ENCODE measurements at places on chromosomes 7 and 10.
A peak's percentile ranks its signal among the peaks of the same experiment; 100 is the strongest.

GRCh38 chr7:69374044-69374425 lies 224.2 kb upstream of the AUTS2 start:
- DNase-seq, result no peak
- H3K4me1 ChIP-seq, result no peaks in the 10 kb centered on the region
- no peak overlapping the region for H3K27ac ChIP-seq
- no peaks in the 10 kb centered on the region for H3K27me3 ChIP-seq

DNA sequence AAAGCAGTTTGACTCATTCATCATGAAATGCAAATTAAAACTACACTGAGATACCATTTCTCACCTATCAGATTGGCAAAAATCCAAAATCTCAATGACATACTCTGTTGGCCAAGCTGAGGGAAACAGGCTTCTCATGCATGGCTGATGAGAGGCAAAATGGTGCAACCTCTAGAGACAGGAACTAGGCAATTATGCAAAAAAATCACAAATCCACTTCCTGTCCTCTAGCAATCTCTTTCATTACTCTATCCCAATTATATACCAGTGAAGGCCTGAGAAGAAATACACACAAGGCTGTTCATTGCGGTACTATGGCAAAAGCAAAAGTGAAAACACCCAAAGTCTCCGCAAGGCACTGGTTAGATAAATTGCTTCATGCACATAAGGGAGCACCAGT lies 25.9 kb upstream of the PTPRN2 start:
- H3K27ac ChIP-seq, result no peak overlapping the region
- no peak overlapping the region for H3K4me3 ChIP-seq
- H3K4me1 ChIP-seq, result no peaks in the 10 kb centered on the region
- H3K36me3 ChIP-seq, result peaks cover 3% of the 10 kb centered on the region
- H3K27me3 ChIP-seq, result no peaks in the 10 kb centered on the region

DNA sequence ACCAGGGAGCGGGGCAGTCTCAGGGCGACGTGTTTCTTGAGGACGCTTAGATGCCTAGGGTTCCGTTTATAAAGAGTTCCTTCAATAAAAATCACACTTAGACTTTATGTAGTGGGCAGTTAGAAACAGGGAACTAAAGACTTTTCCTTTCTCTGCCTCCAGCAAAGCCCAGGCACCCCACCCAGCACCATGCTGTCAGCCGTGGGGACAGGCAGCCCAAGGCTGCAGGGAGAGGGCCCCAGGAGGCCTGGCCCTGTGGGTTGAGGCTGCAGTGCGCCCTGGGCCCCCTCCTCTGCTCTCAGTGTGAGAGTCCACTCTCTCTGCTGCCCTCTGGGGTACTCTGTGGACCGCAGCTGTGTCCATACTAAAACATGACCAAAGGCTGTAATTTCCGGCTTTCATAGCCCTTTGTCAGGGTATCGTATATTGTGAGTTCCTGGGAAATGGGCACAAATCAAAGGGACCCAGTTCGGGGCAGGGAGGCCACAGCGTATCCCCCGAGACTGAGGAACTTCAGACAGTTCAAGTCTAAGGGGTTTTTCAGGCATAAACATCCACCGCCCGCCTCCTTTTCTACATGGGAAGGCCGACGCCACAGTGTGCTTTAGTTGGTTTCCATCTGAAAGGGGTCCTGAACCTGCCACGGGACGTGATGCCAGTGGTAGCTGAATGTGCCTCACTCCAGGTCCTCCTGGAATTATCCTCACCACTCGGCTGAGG lies 59.7 kb downstream of the DNAJB6 start:
- no peak for DNase-seq
- H3K27ac ChIP-seq, result no peak overlapping the region
- no peak overlapping the region for H3K4me3 ChIP-seq
- peaks cover 14% of the 10 kb centered on the region for H3K4me1 ChIP-seq
- H3K27me3 ChIP-seq, result no peaks in the 10 kb centered on the region
- H3K36me3 ChIP-seq, result peaks cover 44% of the 10 kb centered on the region

DNA sequence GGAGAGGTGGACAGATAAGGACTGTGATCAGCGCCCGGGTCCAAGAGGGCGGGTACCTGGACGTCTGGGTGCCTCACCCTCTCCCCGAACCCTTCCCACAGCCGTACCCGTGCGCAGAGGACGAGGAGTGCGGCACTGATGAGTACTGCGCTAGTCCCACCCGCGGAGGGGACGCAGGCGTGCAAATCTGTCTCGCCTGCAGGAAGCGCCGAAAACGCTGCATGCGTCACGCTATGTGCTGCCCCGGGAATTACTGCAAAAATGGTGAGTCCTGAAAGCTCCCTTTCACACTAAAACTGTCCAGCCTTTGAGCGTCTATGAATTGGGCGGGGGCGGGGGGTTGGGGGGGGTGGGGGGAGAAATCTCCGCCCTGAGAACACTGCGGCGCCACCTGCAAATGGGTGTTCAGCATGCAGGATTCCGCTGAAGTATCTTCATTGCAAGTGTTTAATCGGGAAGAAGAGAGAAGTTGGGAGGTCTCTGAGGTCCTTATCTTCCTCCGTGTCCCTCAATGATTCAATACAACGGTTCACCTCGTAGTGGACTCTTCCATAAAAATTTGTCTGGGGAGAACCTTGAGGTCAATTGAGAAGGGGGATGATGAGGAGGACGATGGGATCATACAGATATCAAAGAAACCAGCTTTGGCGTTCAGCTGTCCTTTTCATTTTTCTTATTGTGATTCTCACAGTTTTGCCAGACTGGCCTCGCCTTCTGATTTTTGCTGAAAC lies 906 bp downstream of the DKK1 start:
- no peak overlapping the region for H3K4me3 ChIP-seq
- DNase-seq, result no peak
- H3K4me1 ChIP-seq, result no peaks in the 10 kb centered on the region
- peaks cover 26% of the 10 kb centered on the region for H3K27me3 ChIP-seq

GRCh38 chr10:68334672-68335467 lies 2.1 kb upstream of the PBLD start:
- H3K27me3 ChIP-seq, result no peaks in the 10 kb centered on the region
- H3K27ac ChIP-seq, result peak overlapping the region; percentile 100
- peaks cover 55% of the 10 kb centered on the region for H3K36me3 ChIP-seq
- DNase-seq, result no peak
- H3K4me1 ChIP-seq, result peaks cover 64% of the 10 kb centered on the region
